ENCODE measurements at places on chromosomes 2 and 18.

DNA sequence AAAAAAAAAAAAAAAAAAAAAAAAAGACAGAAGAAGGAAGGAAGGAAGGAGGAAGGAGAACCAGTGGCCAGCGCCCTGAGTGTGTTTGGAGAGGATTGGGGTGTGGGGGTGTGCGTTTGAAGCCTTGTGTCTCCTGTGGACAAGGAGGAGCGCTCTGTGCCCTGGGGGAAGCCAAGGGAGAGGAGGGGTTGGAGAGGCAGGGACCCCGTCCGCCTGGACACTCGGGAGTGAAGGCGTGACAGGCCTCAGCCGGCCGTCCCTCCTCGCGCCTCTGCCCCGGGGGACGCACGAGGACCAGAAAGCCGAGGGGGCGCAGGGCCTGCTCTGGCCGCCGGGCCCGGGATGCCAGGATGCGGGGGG, 44.9 kb downstream of the SERTAD2 start:
- no peak for DNase-seq

GRCh38 chr2:236449167-236449761, 120.4 kb upstream of the ACKR3 start:
- no peak for DNase-seq

GRCh38 chr2:115285416-115285815, 843.0 kb downstream of the DPP10 start:
- no peak for DNase-seq

- DNase-seq = no peak
These were observed 1.2 kb downstream of the STK17B start for GRCh38 chr2:196170213-196170605.

DNA sequence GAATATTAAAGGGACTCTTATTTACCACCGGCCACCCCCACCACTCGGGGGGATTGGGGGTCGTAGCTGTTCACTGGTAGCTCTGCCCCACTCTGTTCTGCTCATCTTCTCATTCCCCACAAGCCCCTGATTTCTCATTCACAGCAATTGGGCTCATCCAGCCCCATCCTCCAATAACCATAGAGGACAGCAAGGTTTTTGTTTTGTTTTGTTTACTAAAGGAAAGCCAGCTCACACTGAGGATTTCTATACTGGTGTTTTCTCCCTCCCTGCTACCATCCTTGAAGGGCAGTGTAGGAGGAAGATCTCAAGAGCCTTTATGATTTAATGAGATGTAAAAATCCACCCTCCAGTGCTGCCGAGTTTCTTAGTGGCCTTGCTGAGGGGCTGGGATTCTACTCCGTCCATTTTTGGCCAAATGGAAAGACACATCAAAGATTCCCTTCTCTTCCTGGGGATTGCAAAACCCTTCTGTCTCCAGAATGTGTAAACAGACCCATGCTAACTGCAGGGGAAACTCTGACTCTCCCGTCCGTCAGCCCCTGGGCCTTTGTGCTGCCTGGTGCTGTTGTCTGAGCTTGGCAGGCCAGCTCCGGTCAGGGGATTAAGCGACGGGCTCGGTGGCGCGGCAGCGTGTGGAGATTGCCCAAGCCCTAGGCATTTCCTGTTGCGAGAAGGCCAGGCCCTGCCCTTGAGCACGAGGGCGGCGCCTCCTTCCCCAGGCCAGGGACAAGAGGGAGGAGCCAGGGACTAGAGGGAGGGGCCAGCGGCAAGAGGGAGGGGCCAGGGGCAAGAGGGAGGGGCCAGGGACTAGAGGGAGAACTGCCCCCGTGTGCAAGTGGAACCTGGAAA, 165.0 kb downstream of the ANTXR1 start:
- no peak for DNase-seq

DNA sequence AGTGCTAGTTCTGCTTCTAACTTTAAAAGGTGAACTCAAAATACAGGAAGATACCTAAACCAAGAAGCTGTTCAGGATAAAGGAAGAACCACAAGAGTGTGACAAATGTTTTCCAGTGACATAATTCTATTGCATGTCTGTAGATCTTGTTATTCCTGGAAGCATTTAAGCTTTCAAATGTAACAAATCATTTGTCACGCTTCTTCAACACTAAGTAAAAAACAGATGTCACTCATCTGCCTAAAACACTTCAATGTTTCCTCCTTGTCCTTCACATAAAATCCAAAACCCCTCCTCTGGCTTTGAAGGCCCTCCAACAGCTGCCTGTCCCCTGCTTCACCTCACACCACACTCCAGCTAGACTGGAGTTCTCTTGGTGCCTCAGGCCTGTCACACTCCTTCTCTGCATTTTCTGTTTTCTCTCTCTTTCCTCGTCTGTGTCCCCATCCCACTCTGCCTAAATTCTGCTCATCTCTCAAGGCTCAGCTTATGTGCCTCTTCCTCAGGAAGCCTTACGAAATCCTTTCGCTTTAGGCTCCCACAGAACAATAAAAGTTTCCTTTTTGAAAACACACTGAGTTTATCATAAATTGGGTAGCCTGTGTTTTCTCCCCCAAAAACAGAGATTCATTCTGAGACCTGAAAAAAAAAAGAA, 6.4 kb upstream of the CLEC4F start:
- no peak for DNase-seq

DNA sequence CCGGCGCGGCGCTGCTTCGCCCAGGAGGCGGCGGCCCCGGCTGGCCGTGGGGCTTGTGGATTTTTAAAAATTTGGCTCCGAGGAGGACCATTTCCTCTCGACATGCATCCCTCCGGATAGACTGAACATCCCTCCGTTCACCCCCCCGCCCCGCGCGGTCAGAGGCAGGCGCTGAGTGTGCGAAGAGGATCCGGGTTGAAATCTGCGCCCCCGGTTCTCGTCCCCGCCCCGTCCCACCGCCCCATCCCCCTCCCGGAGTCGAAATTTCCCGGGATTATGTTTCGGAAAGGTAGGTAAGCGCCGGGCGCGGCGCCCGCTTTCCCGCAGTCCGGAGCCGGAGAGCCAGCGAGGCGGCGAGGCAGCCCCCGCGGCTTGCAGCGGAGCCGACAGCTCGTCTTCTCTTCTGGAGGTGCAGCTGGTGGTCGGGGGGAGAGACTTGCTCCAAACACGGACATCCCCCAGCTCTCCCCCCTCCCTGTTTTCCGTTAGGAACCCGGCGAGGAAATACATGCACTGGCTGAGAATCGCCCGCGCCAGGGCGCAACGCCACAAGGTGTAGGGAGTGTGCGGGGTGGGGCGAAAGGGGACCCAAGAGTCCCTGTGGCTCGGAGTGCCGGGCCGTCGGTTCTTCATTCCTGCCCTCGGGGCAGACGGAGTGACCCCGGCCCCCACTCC, at the start of gene PRKCE:
PRKCE (plus strand) TSS at position 261 of the 675 bp plus-strand sequence.
- no peak for DNase-seq

- DNase-seq = no peak
These were observed 69.2 kb downstream of the FAM161A start for GRCh38 chr2:61784643-61785042.

DNA sequence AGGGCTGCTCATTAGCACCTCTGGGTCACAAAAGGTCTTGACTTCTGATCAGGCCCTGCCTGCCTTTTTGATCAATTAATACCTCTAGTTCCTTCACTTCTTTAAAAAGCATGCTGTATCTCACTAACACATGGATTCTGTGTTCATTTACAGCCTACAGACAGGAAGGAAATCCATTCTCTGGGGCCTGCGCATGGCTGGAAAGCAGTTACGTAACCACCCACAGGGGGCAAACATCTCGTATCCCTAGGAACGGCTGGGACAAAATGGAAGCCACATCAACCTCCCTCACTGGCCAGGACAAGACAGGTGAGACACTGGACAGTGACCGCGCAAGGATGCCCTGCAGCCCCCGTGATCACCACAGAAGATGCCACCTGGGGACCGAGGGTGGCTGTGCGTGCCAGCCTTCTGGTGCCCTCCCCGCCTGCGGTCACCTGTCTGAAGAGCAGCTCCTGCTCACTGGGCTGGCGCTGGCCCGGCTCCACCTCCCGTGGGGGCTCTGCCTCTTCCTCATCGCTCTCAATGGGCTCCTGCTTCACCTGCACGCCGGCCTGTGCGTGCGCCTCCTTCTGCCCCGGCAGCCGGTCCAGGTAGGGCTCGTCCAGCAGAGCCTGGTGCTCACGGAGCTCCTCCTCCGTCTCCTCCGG, 266.9 kb downstream of the TWIST2 start:
- no peak for DNase-seq

- DNase-seq = no peak
These were observed 28.2 kb upstream of the GIGYF2 start for GRCh38 chr2:232668805-232669444.
